Stimulated activated CD4-positive, alpha-beta T cell treated with anti-CD3 and anti-CD28 coated beads, Interleukin-1b, Interleukin-23, amount 100 ng/mL, for 1 hour (primary cell): ENCODE measurements at places on chromosomes 1 and 21.

GRCh38 chr1:201495551-201496295, 11.2 kb downstream of the CSRP1 start:
- DNase-seq = no peak

- no peak for DNase-seq
Observed at GRCh38 chr21:45341779-45342178, 54.1 kb upstream of the POFUT2 start.

- no peak for DNase-seq
Observed at GRCh38 chr1:5830771-5831599, 161.2 kb downstream of the NPHP4 start.

DNA sequence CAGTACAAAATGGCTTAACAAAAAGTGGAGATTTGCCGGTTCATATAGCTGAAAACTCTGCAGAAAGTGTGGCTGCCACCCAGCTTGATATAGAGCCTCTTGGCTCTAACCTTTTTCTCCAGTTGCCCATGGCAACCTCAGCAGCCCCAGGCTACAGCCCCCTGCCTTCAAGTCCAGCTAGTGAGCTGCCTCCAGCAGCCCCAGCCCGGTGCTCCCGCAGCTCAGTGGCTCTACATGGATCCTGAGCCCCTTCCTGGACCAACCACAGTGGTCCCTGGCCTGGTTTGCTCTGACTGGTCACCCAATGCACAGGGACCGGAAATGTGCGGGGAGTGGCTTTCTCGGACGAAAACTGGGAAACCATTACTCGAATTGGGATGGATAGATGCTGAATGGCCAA, 13.3 kb upstream of the ATF3 start:
- no peak for DNase-seq

- no peak for DNase-seq
Observed at GRCh38 chr21:32525282-32525681, 60.0 kb downstream of the TCP10L start.

- no peak for DNase-seq
Observed at GRCh38 chr1:207519505-207520399, 23.8 kb downstream of the CR1 start.

GRCh38 chr1:215045698-215046308, 36.7 kb upstream of the KCNK2 start:
- no peak for DNase-seq

DNA sequence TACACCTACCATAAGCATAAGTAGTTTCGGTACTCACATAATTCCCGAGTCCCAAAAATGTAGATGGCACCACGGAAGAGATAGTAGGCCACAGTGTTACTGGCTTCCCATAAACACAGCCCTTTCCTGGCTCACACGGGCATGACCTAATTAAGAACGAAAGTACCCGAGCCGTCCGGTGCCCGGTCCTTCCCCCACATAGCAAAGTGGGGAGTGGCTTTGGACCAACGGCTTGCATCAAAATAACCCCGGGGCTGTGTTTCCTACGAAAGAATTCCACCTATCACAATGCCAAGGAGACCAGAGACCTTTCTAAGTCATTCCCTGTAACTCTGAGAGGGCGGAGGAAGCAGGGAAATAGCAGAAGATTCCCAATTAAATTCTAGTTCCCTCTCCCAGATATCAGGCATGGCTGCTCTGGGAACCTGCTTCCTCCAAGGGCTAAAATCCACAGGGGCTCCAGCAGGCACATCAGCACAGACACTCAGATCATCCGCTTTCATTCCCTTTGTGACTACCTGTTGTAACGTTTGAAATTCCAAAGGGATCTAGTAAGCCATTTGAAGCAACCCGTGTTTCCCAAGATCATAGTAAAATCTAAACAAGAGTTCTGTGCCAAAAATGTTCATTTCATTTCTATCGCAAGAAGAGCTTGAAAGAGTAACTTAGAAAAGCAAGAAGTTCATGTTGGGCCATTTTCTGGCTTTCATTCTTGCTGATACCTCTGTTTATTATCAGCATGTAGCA, at the start of gene TMPRSS3:
TSS of gene TMPRSS3 (minus strand) at position 148 of the 747 bp plus-strand sequence. CDS start 635 bp downstream, outside the sequence.
- no peak for DNase-seq

GRCh38 chr1:186491336-186491735, 30.4 kb upstream of the PDC start:
- no peak for DNase-seq

- DNase-seq = no peak
Observed at GRCh38 chr1:88763649-88764406, 79.8 kb downstream of the PKN2 start.

DNA sequence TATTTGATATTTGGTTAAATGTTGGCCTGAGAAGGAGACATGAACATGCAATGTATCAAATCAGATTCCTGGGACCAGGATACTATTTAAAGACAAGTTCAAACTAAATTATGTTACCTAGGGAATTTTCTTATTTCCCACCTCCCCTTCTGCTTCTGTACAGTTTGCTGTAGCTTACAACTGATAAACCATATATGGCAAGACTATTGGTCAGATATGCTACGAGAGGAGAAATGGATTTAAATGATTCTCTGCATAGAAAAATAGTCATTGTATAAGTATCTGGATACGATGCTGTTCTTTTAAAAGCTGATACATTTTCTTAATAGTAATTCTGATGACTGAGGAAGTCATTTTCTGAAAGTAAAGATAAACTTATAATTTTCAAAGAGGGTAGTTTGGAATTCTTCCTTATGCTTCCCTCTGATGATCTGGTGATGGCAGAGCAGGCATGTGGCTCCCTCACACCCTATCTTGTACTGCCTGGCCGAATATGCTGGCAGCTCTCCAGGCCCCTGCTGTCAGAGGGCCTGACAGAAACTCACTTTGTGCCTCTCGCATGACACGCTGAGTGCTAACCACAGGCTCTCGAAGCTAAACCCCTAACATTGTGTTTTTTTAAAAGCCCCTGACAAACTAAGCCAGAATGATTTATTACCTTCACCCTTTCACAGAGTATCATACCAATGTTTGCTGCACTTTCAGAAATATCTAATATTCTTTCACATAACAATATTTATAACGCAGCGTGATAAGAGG, 19.4 kb downstream of the RRP15 start:
- DNase-seq = no peak

GRCh38 chr1:205241366-205242030, 13.8 kb downstream of the TMCC2 start:
- no peak for DNase-seq

GRCh38 chr1:14220811-14221210, 377.7 kb upstream of the KAZN start:
- DNase-seq = no peak

GRCh38 chr1:93844262-93845045, 34.6 kb downstream of the DNTTIP2 start:
- no peak for DNase-seq

DNA sequence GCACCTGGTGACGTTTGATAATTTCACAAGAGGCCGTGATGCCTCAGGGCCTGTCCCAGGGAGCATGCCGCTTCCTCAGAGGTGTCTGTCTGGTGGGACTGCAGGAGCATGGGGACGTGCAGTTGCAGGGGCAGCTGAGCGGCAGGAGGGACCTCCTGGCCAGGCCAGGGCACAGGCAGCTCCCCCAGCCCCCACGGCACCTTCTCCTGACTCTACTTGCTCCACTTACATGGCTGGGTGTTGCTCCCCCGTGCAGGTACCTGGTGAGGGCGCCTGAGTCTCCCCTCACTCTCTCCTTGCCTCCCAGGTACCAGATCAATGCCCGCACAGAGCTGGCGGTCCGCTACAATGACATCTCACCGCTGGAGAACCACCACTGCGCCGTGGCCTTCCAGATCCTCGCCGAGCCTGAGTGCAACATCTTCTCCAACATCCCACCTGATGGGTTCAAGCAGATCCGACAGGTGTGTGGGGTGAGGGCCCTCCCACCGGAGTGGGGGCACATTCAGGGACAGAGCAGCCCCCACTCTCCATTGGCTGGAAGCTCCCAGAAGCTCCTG, 108.4 kb downstream of the PDE9A start:
- DNase-seq = no peak

DNA sequence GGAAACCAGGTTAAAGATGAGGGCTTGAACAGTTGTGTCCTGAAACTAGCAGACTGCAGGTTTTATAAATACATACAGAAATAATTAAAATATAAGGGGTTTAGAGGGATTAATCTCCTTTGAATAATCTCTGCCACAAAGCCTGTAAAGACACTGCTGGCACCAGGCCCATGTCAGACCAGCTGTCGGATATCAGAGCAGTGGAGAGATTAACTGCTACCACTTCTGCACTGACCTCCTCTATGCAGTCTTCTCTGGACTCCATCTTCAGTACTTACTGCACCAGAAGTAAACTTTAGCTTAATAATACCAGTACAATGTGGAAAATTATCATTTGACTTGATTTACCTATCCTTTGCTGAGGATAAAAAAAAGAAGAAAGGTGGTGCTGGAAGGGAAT, 128.6 kb downstream of the LHX4 start:
- no peak for DNase-seq

- no peak for DNase-seq
Observed at GRCh38 chr1:184889166-184889565, 85.1 kb downstream of the NIBAN1 start.

DNA sequence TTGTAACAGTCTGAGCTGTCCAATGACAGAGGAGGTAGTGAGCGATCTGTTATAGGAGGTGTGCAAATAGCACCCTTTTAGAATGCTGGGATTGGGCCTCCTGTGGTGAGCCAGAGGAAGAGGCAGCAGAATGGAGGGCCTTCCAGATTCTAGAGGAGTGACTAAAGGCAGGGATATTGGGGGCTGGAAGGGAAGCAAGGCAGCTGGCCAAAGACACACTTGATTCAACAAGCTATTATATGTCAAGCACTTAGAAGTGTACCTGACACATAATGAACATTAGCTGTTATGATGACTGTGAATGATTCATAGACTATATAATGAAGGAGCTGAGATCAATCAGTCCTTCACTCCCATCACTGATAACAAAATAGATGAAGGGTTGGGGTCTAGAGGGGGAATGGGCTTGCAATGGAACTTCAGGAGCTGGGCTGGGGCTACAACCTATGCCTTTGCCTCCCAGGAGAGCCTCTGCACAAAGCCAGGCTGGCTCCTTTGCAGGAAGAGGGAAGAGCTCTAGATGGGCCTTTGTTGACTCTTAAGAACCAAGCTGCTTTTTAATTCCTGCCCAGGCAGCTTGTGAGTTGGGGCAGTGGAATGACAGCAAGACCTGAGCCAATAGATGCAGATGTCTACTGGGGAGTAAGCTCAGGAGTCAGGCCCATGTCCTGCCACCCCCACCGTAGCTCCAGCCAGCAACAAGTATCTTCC, 2.3 kb upstream of the MKNK1 start:
- no peak for DNase-seq

DNA sequence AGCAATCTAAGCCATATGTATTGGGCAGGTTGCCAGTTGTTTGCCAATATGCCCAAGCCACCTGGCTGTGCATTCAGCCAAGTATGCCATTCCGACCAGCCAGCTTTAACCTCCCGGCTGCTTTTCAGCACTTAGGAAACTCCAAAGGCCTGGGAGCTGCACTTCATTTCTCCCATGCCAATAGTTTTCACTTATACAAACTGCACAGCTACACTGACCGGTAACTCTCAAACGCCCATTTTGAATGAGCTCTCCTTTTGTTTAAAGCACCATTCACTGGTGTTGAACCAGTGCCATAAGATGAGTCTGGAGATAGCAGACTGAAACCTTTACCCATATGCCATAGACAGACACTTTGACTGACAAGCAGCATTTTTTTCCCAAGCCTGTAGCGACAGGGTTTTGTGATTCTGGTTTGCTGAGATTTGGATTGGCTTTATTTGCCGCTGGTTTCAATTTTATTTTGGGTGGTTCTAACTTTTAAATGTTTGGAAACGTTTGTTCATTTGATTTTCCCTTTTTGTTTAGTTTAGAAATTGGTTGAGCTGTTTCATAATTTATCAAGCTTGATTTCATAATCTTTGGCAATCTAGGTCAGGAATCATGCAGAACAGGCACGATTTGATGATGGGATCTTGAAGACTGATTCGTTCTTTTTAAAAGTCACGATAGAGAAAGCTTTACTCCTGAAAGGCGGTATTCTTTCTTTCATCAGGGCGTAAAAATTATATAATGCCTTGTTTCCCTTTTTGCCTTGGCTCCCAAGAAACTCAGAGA, 144.6 kb downstream of the NFIA start:
- DNase-seq = no peak

GRCh38 chr1:175015243-175015642, 8.0 kb downstream of the MRPS14 start:
- DNase-seq = no peak

DNA sequence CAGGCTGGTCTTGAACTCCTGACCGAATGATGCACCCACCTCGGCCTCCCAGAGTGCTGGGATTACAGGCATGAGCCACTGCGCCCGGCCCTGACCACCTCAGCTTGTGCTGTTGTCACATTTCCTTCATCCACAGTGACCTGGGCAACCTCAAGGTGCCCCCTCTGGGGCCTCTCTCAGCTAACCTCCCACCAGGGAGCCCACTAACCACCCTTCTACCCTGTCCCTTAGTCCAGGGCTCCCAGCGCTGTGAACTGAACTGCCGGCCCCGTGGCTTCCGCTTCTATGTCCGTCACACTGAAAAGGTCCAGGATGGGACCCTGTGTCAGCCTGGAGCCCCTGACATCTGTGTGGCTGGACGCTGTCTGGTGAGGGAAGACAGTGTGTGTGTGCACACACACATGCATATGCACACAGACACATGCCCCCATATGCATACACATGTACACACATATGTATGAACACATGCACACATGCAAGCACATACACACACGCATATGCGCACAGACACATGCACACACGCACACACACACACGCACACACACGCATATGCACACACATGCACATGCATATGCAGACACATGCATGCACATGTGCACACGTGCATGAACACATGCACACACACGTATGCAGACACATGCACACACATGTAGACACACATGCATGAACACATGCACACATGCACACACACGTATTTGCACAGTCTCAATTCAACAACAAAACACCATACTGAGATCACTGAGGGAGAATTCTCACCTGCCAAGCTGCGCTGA, 6.2 kb downstream of the ADAMTSL4 start:
- DNase-seq = no peak

DNA sequence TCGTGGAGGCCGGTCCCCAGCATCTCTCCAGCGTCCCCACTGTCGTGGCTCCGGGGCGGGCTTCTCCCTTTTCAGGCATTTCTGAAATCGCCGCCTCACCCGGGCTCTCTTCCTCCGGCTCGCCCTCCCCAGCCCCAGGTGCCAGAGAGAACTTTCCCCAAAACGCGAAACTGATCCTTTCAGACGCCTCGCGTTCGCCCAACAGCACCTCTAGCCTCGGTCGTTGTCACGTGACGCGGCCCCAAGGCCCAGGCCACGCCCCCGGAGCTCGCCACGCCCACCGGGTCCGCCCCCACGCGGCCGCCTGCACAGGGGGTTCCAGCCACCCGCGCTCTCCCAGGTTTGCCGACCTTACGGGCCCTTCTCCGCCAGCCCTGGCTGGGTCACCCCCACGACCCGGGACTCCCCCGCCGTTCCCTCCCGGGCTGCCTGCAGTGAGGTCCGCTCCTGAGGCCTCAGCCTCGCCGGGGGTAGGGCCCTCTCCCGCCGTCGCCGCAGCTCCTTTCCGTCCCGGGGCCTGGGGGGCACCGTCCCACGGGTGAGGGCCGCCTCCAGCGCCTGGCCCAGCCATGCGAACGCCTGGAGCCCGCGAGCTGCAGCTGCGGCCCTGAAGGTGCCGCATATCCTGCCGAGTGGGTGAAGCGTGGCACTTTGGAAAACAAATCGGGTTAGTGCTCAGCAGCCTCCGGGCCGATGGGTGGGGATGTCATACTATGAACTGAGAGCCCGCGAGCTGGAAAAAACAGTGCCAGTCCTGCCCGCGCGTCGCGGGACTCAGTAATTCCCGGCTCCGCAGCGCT, 21.0 kb downstream of the H3-3A start:
- peak; percentile 95 for DNase-seq

- DNase-seq = no peak
Observed at GRCh38 chr21:29939924-29940275, at the start of gene GRIK1. Gene GRIK1 (minus strand): TSS chr21:29939996.

- no peak for DNase-seq
Observed at GRCh38 chr1:227068883-227069282, 128.8 kb downstream of the COQ8A start.
